Renal cortex interstitium (tissue), 15 donors: ENCODE measurements at places on chromosomes 2 and 18. TPM values are rescaled to one million over a fixed set of nuclear protein-coding genes. Genes with fewer than 3 reads are reported as not detected.

The POU3F3 gene
- 119 TPM for polyA plus RNA-seq

- DNase-seq = no peak
Measured at GRCh38 chr18:80120932-80121331, 11.9 kb downstream of the ADNP2 start.

The DSC1 gene
- polyA plus RNA-seq = 2.1 TPM

DNA sequence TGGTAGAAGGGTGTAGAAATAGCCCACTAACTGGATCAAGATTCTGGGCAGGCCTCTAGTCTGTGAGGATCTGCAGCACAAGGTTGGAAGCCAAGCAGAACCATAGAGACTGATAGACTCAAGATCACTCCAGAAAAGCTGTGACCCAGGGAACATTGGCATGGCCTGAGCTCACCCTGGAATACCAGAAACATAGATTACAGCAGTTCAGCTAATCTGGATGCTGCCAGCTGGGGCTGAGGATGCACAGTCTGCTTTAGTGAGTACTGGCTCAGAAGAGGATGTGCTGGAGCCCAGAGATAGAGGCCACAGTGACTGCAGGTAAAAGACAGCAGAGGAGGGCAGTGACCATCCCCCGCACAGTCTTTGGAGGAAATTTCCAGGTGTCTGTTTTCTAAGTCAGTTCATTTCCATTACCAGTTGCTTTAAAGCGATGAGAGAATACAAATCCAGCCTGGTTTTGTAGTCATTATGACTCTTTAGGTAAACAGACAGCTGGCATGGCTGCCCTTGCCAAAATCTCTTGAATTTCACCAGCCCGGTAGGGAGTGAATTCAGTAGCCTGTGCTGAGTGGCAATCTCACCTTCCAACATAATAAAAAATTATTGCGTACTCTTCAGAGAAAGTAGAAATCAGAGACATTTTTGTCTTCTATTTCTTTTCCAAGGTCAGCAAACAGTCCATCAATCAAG lies 119.2 kb downstream of the ANTXR1 start:
- DNase-seq = no peak

DNA sequence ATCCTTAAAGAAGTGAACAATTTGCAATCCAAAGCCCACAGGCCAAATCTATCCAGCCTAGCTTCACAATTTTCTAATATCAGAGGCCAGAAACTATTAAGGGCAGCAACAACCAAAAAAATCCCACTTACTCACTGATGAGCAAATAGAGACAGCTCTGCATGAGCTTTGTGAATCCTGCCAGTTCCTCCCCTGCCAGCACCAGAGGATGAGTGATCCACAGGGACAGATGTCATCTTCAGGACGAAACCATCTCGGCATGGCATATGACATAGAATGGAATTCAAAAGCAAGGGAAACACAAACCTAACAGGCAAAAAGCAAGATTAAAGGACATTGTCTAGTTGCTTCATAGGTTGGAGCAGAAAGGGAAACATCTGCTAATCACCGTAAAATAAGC lies 2.2 kb upstream of the DSC2 start:
- DNase-seq = no peak

The OXER1 gene
- 10.0 TPM for polyA plus RNA-seq

DNA sequence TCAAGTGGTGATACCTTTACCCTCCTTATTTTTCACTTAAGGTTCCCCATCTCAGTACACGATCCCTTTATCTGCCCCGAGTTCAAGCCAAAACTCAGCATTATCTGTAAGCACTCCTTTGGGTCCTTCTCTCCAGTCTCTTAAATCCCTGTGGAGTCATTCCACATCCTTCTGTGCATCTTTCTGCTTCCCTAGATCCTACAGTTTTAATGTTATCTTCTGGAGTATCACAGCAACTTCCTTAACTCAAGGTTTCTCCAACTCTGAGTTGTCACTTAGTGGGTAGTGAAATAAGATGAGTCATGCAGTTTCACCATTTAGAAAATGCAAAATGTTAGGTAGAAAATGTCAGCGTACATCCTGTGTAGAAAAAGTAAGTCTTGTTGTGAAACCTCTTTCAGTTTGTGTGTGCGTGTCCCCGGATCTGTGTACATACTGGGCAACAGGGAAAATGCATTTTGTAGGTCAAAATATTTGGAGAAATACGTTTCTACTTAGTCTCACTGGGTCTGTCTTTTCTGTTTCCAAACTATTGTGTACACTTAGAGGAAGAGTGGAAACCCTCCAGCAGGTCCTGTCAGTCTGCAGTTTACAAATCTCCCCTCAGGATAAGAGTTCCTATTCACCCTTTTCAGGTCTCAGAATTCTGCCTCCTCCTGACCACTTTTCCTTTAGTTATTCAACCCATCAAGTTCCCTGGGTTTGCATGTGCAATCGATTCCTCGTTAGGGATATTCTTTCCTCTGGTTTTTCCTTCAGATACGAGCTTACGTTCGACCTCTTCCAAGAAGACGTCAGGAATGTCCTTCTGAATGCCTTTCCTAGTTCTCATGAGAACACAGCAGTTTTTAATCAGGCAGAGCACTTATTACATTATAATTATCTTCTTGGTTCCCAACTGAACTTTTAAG lies 154.8 kb downstream of the TGIF1 start:
- no peak for DNase-seq

The DLX2 gene
- polyA plus RNA-seq = not detected

The COL5A2 gene
- 161 TPM for polyA plus RNA-seq

The PARD3B gene
- 35.6 TPM for polyA plus RNA-seq

The LHCGR gene
- polyA plus RNA-seq = 0.40 TPM

The CHRND gene
- 1.1 TPM for polyA plus RNA-seq

GRCh38 chr18:44502790-44503189 lies 177.9 kb upstream of the SETBP1 start:
- DNase-seq = no peak

GRCh38 chr2:63596401-63596883 lies 7.7 kb downstream of the MDH1 start:
- no peak for DNase-seq

DNA sequence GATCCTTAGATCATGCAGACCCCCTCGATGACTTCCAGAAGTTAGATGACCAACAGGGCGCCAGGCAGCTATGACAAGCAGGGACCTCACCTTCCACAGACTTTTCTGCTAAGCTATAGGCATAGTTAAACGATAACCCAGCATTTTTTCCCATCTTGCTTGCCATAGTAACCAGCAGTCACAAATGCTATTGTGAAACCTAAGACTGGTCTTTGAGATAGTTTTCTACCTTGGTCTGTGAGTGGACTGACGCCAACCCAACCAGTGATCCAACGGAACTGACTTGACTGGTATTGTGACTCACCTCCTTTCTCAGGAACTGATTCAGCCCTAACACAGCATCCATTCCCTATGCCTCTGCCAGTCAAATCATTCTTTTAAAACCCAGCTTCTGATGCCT lies 361.2 kb downstream of the LRRTM4 start:
- DNase-seq = no peak

DNA sequence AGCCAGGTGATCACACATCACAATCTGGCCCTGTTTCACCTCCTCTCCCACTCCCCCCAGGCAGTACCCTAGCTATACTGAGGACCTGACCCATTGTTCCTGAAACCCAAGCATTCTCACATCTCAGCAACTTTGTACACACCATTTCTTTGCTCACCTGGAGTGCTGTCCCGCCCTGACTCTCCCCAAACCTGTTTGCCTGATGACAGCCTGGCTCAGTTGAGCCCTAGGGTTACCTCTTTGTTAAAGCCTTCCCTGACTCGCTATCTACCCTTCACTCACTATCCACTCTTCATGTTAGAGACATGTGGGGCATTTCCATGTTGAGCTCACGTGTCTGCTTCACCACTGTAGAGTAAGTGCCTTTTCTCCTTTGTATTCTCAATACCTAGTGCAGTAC lies 49.1 kb downstream of the GREB1L start:
- no peak for DNase-seq

The DQX1 gene
- polyA plus RNA-seq = 0.14 TPM
